ENCODE measurements at places on chromosomes 5 and 9.
A peak's percentile ranks its signal among the peaks of the same experiment; 100 is the strongest.

GRCh38 chr5:136724161-136724560, 358.8 kb upstream of the TRPC7 start:
- no peak for DNase-seq

DNA sequence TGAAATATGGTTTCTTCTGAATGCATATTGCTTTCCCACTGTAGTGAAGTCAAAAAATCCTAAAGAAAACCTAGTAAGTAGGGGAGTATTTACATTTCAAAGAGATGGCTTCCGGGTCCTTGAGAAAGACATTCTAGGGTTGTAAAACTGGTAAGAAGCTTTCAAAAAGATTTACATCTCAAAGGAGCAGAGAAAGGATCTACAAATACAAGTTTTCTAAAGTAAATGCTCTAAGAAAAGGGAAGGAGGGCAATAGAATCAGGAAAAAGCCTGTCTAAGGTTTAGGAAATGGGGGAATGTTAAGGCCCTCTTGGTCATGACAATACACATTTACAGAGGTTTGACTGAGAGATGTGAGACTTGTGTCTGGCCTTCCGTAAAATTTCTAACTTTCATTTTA, 16.7 kb upstream of the TRPC7 start:
- no peak for DNase-seq

GRCh38 chr9:13480693-13481092, 201.2 kb upstream of the MPDZ start:
- DNase-seq, result no peak

GRCh38 chr5:77210964-77211690, 647 bp downstream of the PDE8B start:
- peak; percentile 9 for DNase-seq

GRCh38 chr5:73214996-73215395, 42.0 kb downstream of the TMEM174 start:
- DNase-seq, result peak; percentile 90

GRCh38 chr5:62199792-62200716, 106.0 kb upstream of the KIF2A start:
- DNase-seq, result no peak

- no peak for DNase-seq
Measured at GRCh38 chr9:38761339-38761738, 41.4 kb upstream of the FAM240B start.

DNA sequence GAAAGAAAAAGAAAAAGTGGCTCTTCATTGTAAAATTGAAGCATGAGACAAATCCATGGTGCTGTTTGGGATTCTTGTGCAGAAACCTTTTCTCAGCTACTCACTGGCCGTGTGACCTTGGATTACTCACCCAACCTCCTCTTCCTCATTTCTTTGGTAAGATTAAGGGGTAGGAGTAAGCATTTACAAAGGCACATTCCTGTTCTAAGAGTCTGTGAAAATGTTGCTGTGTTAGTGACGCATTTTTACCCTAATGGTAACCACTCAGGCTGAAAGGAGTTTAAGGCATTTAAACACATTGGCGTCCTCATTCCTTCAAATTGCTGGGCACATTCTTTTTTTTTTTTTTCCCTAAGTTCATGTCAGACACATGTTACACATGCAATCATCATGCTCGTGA, 4.3 kb downstream of the RAI14 start:
- DNase-seq, result no peak

DNA sequence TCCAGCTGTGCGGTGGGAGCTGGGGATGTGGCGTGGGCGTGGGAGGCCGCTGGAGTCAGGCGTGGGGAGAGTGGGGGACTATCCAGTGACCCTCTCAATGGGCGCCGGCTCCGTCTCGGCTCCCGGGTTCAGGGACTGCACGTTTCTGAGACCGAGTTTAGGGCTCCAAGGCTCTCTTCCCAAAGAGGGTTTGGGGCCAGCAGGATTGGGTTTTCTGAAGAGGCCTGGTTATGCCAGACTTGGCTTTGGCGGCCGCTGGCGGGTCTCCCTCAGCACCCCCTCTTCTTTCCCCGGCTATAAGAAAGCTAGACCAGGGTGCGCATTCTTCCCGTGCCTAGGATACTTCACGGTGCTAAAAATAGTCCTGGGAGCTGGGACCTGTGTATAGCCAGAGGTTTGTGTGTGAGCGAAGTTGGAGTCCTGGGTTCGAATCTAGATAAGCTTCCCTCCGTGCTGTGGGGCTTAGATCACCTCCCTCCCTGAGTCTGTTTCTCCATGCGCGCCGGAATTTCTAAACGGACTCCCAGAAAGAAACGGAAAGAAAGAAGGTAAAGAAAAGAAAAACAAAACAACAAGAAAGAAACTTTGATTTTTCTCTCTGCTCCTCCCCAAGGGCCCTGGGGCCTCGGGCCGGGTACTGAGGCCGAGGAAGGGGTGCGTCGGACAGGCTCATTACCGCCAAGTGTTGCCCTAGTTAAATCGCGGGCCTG, 5.0 kb downstream of the HAND1 start:
- no peak for DNase-seq

GRCh38 chr9:81427870-81428269, 261.5 kb downstream of the TLE1 start:
- no peak for DNase-seq

GRCh38 chr9:92723801-92724323, 40.8 kb downstream of the BICD2 start:
- DNase-seq, result no peak

GRCh38 chr9:121584421-121584820, 67.0 kb upstream of the DAB2IP start:
- DNase-seq, result no peak

DNA sequence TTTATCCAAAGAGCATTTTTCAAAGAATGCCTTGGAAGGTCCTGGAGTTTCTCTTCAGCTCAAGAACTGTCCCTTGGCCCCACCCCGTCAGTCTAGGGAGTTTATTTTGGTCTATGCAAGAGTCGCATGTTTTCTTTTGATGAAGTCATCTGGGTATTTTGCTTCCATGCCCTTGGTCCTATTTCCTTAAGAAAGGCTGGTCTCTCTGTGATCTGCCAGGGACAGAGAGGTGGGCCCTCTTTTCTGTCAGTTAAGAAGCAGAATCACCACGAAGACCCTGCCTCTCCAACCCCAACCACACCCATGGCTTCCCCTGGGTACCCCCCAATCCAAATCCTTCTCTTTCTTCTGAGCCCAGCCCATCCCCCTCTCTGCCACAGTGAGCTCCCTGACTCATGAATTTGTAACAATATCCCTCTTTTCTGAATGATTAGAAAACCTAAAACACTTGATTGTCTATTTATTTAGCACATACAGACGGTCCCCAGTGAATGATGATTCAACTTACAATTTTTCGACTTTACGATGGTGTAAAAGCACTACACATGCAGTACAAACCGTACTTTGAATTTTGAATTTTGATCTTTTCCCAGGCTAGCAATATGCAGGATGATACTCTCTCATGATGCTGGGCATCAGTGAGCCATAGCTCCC, 163.5 kb upstream of the ADRA1B start:
- DNase-seq, result no peak

DNA sequence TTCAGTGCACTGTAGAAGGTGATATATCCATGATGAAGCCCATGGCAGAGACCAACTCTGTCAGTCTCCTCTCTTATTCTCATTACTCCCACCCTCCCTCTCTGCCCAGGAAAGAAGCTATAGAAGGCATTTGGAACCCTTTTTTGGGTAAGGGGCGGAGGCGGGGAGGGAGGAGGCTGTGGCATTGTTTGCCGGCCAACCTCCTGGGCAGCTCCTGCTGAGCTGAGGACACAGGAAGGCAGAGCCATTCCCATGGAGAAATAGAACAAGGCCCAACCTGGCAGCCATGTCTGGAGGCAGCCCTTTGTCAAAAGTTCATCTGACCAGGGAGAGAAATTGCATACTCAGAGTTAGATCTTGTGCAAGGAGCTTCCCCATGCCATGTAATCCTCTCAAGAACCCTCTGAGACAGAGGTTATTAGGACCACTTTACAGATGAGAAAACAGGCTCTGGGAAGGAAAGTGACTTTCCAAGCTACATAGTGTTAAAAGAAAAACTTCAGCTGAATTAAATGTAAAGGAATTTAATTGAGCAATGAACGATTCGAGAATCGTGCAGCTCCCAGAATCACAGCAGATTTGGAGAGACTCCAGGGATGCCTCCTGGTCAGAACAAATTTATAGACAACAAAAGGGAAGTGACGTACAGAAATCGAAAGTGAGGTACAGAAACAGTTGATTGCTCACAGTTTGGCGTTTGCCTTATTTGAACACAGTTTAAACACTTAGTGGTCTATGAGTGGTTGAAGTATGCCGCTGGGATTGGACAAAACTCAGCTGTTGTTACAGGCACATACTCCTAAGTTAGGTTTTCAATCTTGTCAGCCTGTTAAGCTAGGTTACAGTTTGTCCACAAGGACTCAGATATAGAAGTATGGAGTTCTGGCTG, 158.6 kb downstream of the MELK start:
- peak; percentile 13 for DNase-seq

GRCh38 chr5:15827741-15828140, 327.8 kb downstream of the FBXL7 start:
- DNase-seq, result no peak

GRCh38 chr9:133845440-133845839, 107.3 kb upstream of the SARDH start:
- no peak for DNase-seq

GRCh38 chr5:59786334-59786805, 107.2 kb downstream of the PDE4D start:
- no peak for DNase-seq

- DNase-seq, result no peak
Measured at GRCh38 chr5:10995891-10996290, 234.9 kb upstream of the DAP start.

DNA sequence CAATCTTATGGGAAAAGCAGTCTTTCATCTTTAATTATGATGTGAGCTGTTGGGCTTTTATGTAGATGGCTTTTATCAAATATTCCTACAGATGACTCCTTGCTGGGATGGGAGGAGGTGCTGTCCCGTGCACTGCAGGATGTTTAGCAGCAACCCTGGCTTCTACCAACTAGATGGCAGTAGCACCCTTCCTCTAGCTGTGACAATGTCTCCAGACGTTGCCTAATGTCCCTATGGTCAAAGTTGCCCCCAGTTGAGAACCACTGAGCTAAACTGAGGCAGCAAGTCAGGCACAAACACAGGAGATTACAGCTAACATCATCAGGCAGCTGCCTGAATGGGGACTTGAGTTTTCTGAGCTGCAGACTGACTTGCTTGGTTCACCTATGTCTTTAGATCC, 401.9 kb upstream of the PDE4D start:
- DNase-seq, result no peak

DNA sequence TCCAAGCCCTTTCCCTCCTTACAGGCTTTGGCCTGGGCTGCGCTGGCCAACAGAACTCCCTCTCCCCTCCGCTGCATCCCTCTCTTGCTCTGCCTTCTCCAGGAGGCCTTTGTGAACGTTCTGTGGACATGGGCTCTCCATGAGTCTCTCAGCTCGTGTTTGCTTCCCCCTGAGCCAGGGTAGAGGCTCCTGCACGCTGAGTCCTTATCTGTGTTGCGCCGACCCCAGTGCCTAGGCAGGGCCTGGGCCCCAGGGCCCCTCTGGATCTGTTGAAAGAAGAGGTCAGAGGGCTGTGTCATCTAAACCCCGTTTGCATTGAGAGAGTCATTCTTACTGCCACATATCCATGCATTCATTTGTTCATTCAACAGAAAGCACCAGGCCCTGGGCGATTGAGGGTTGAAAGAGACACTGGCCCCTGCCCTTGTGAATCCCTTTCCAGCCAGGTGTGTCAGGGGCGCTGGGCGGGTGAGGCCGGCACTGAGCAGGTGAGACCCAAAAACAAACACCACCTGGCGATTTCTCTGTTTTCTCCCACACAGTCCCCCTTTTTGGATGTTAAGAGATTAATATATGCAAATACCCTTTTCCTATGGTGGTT, 111.2 kb upstream of the IER5L start:
- DNase-seq, result no peak

Measured in NCI-H187 (cell line).